Bladder microvascular endothelial cell (primary cell): ENCODE measurements at places on chromosomes 5 and 9. TPM values are rescaled to one million over a fixed set of nuclear protein-coding genes. Genes with fewer than 3 reads are reported as not detected.

Gene AGXT2
- not detected in 2 replicates for total RNA-seq

Gene CBY3
- 0.16 TPM in 1 of 2 replicates, not detected in the other for total RNA-seq

Gene IFNA2
- not detected in 2 replicates for total RNA-seq

Gene CDH12
- not detected in 2 replicates for total RNA-seq

Gene LECT2
- not detected in 2 replicates for total RNA-seq

Gene ARL15
- total RNA-seq = 29.0 and 53.9 TPM in 2 replicates

Gene GLRA1
- total RNA-seq = not detected in 2 replicates

Gene SLC34A3
- total RNA-seq = not detected in 2 replicates

Gene ADGRV1
- under 0.01 and 0.06 TPM in 2 replicates for total RNA-seq

Gene DELE1
- 33.7 and 65.3 TPM in 2 replicates for total RNA-seq

Gene ANKRD34B
- not detected in 2 replicates for total RNA-seq

Gene C6
- total RNA-seq = not detected in 2 replicates

Gene GADD45G
- total RNA-seq = 0.44 and 0.49 TPM in 2 replicates

Gene PCSK1
- 0.81 and 2.8 TPM in 2 replicates for total RNA-seq

Gene PCDHGA2
- total RNA-seq = 0.81 and 1.9 TPM in 2 replicates

Gene IL7R
- total RNA-seq = 0.97 and 1.9 TPM in 2 replicates

Gene PCDHA4
- total RNA-seq = under 0.01 and 0.19 TPM in 2 replicates

Gene PTGS1
- total RNA-seq = 0.97 and 5.9 TPM in 2 replicates

Gene PCDHB1
- total RNA-seq = not detected in 2 replicates

Gene DPYSL3
- 48.6 and 77.1 TPM in 2 replicates for total RNA-seq

Gene TRAF1
- 1.6 and 17.9 TPM in 2 replicates for total RNA-seq

Gene C5orf58
- not detected in 2 replicates for total RNA-seq

Gene PPP2R2B
- total RNA-seq = not detected in 2 replicates

Gene RANBP3L
- total RNA-seq = 0.25 TPM in 1 of 2 replicates, not detected in the other

Gene PTAR1
- total RNA-seq = 32.9 and 100 TPM in 2 replicates

Gene FOXD4
- under 0.01 and 0.25 TPM in 2 replicates for total RNA-seq

Gene ESM1
- 286 and 379 TPM in 2 replicates for total RNA-seq

Gene MEIKIN
- not detected in 2 replicates for total RNA-seq

Gene C7
- under 0.01 and 0.06 TPM in 2 replicates for total RNA-seq

Gene CER1
- not detected in 2 replicates for total RNA-seq

Gene ARSI
- 0.16 and 0.63 TPM in 2 replicates for total RNA-seq

Gene SPIN1
- 29.1 and 80.4 TPM in 2 replicates for total RNA-seq

Gene JAKMIP2
- under 0.01 TPM in 1 of 2 replicates, not detected in the other for total RNA-seq

Gene NR5A1
- not detected in 2 replicates for total RNA-seq

Gene FYB1
- total RNA-seq = under 0.01 and 0.06 TPM in 2 replicates

Gene CATSPER3
- not detected in 2 replicates for total RNA-seq

Gene CCL19
- not detected in 2 replicates for total RNA-seq
